Activated T-helper 9 cell treated with anti-CD3 and anti-CD28 coated beads, Interleukin-2, amount 50 U/mL, for 16 hours (primary cell): ENCODE measurements at places on chromosomes 11 and 22.

DNA sequence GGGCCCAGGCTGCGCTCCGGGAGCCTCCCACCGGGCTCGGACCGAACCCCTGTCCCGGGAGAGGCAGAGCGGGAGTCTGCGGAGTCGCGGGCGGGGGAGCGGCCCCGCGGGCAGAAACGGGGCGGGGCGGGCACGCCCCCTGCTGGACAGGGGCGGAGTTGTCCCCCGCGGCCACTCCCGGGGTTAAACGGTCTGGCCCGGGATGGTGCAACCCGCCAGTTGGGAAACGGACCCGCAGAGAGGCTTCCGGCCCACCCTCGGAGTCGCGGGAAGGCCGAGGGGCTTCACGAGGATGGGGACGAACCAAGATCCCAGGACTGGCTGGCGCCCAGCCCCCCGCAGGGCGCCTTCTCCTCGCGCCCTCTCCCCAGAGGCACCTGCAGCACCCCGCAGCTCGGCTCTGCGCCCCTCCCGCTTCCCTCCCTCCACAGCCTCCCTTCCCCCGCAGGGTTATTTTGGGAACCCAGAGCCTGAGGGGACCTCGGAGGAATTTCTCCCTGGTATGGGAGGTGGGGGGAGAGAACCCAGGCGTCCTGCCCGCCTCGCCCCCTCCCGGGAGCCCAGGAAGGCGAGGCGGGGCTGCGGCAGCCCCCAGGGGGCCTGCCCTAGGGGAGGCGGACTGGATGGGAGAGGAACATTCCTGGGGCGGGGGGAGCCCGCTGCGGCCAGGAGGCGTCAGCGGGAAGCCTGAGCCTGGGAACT lies 902 bp downstream of the RASGRP2 start:
- DNase-seq, result peak; percentile 72

DNA sequence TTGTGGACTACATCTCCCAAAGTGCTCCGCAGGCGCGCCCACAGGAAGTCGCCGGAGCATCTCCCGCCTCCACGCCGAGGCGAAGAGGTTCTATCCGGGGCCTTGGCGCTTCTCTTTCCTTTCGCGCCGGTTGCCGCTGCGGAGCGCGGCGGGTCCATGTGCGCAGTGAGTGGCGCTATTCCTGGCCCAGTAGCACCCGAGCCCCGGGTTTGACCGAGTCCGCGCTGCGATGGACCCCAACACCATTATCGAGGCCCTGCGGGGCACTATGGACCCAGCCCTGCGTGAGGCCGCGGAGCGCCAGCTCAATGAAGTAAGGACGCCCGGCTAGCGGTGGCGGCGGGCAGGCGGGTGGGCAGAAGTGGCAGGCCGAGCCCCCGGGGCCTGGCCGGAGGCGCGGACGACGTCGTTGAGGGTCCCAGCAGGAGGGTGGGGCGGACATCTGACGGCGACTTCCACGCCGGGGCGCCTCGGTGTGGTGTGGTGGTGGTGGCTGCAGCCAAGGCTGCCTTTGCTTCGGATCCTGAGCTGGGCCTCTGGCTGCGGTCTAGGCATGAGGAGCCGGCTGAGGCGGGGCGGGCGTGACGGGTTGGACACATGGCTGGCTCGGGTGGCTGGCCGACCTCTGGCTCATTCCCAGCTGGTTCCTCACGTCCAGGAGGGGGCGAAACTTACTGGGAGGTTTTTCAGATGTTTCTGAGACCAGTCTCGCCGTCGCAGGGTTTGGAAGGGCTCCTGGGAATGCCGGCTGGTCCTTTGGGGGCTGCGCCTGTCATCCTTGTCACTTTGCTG lies at the start of gene IPO7:
Gene IPO7 (plus strand): TSS at position 118 of the 792 bp plus-strand sequence. CDS start 112 bp downstream, at position 230.
- peak; percentile 80 for DNase-seq

DNA sequence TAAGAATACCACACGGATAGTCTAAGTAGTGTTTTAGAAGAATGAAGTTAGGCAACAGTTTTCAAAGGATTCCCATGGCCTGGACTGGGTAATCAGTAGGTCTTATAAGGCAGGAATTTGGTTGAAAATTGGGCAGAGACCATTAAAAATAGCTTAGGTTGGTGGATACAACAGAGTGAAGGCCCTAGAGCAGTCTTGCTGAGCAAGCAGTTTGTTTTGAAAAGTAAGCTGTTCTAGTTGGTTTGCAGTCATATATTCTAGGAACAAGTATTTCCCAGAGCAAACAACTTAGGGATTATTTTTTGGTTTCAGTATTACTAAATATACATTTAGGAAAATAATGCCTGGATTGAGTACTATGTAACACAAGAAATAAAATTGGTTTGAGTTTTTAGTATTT lies 64.8 kb downstream of the MUC15 start:
- no peak for DNase-seq

DNA sequence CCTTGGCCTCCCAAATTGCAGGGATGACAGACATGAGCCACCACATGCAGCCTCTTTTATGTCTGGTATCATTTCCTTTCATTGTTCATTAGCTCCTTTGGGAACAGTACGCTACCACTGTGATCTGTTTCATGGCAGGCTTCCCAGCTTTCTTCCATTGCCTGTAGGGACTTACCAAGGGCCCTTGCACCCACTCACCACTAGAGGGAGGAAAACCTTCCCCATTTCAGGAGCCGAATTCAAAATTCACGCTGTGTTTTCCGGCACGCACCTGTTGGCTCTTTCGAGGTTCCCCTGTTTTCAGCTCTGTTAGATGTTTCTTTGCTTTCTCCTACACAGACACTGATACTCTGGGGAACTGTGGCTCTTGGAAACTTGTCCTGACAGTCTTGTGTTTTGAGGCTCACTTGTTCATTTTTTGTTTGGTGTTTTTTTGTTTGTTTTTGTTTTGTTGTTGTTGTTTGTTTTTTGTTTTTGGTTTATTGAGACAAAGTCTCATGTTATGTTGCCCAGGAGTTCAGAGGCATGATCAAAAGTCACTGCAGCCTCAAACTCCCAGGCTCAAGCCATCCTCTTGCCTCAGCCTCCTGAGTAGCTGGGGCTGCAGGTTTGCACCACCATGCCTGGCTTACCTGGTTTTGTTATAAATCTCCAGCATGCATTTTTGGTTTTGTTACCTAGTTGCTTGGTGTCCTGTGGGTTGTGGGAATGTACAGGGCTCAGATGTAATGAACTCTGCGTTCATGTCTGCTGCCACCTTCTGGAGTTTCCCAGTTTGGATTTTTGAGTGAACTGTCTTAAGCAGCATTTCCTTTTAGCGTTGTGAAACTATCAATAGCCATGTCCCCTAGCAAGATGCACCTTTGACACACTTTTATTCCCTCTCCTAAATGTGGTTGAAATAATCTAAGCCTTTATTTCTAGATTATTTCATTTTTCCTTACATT lies 2.3 kb downstream of the KRTAP5-11 start:
- no peak for DNase-seq

GRCh38 chr11:36467916-36468315 lies 42.2 kb downstream of the TRAF6 start:
- DNase-seq, result no peak

DNA sequence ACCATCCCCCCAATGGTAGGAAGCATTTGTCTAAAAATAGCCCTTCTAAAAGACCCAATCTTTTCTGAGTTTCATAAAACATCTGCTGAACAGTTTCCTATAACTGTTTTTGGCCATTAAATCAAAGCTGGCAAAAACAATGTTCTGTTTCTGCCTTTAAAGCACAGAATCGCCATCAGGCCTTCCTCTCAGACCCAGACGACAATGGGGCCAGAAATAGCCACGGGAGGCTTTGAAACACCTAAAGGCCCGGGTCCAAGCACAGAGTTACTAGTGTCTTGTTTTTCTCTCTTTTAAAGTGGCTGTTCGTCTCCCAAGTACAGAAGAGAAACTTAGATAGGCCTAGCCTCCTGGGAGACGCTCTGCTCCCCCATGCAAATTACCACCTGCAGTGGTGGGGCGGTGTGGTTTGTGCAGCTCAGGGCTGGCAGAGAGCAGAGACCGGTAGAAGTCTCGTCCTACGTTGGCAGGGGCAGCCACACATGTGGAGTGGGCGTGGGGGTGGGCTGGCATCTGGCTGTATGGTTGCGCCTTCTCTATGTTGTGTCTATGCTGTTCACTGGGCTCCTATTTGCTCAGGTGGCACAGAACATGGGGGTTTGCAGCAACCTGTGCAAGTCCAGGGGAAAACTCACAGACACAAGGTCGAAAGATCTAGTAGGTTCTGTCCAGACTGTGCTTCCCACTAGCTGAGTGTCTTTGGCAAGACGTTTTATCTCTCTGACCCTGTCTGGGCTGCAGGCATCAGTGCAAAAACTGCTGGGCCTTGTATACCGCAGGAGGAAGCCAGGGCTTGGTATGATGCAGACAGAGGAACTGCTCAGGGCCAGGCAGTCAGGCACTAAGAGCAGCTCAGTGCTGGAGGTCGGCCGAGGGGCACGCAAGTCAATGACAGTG lies 23.6 kb upstream of the ETS1 start:
- no peak for DNase-seq

- DNase-seq, result no peak
Observed at GRCh38 chr11:34262531-34263081, 95.2 kb downstream of the ABTB2 start.

- no peak for DNase-seq
Observed at GRCh38 chr11:73398721-73399120, 22.5 kb downstream of the RELT start.

DNA sequence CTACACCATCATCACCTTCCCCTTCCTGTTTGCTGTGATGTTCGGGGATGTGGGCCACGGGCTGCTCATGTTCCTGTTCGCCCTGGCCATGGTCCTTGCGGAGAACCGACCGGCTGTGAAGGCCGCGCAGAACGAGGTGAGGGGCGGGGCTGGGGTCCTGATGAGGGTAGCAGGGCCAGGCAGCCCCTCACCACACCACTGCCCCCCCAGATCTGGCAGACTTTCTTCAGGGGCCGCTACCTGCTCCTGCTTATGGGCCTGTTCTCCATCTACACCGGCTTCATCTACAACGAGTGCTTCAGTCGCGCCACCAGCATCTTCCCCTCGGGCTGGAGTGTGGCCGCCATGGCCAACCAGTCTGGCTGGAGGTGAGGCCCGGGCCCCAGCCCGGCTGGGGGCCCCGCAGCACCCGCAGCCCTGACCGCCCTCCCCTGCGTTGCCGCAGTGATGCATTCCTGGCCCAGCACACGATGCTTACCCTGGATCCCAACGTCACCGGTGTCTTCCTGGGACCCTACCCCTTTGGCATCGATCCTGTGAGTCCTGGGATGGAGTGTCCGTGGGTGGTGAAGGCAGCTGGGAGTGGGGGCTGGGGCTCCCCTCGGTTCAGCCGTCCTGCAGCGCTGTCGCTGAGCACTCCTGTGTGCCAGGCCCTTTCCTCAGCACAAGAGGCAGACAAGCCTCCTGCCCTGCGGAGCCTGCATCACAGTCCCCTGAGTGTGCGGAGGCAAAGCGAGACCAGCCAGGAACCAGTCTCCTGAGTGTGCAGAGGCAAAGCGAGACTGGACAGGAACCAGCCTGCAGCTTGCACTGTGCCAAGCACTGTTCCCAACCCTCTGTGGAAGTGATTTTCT lies 8.8 kb downstream of the TCIRG1 start:
- no peak for DNase-seq

DNA sequence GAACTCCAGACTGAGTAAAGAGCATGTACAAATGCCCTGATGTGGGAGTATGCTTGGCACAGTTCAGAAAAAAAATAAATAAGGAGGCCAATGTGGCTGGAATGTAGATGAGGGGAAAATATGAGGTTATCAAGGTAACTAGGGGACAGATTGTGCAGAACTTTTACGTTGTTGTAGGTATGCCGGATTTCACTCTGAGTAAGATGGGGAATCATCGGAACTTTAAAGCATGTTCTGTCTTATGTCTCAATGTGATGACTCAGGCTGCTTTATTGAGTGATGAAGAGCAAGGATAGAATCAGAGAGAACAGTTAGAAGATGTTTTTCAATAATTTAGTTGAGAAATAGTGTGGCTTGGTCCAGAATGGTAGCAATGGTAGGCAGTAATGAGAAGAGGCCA lies 130.4 kb downstream of the C11orf87 start:
- DNase-seq, result no peak
